Natural killer cell (primary cell): ENCODE measurements at places on chromosomes 12 and 14.

DNA sequence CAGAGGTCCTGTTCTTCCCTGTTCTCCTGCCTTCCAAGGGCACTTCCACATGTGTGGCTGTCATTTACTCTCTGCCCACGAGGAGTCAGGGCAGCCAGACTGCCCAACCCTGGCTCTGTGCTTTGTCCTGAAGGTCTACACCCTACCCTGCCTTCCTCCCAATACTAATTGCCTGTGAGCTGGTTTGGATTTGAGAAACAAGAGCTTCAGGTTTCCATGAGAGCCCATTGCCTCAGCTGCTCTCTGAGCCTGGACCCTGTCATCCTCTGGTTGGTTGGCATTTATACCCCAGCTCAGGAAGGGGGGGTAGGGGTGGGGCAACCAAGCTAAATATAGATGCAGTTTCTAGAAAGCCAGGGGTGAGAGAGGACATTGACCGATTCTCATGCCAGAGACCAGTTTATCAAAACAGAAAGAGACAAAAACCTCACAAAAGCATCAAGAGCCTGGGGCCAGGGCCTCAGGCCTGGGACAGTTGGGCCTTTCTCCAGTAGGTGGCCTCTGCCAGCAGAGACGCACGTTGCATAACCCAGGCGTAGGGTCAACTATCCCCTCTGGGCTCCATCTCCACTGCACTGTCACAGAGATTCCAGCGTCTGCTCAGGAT, 34.5 kb downstream of the VDR start:
- no peaks in the 10 kb centered on the region for H3K27me3 ChIP-seq
- DNase-seq, result no peak
- H3K4me3 ChIP-seq, result no peak overlapping the region
- H3K27ac ChIP-seq, result no peak overlapping the region

- H3K4me1 ChIP-seq, result no peaks in the 10 kb centered on the region
- no peak overlapping the region for H3K4me3 ChIP-seq
- H3K36me3 ChIP-seq, result no peaks in the 10 kb centered on the region
- no peak overlapping the region for H3K27ac ChIP-seq
- no peak for DNase-seq
- H3K27me3 ChIP-seq, result no peaks in the 10 kb centered on the region
Observed at GRCh38 chr12:119630962-119631550, 36.9 kb upstream of the PRKAB1 start.

- peaks cover 14% of the 10 kb centered on the region for H3K4me1 ChIP-seq
- no peak overlapping the region for H3K4me3 ChIP-seq
- H3K27ac ChIP-seq, result no peak overlapping the region
- no peak for DNase-seq
- H3K36me3 ChIP-seq, result peaks cover 21% of the 10 kb centered on the region
Observed at GRCh38 chr12:110351119-110351518, 52.4 kb downstream of the ANAPC7 start.

DNA sequence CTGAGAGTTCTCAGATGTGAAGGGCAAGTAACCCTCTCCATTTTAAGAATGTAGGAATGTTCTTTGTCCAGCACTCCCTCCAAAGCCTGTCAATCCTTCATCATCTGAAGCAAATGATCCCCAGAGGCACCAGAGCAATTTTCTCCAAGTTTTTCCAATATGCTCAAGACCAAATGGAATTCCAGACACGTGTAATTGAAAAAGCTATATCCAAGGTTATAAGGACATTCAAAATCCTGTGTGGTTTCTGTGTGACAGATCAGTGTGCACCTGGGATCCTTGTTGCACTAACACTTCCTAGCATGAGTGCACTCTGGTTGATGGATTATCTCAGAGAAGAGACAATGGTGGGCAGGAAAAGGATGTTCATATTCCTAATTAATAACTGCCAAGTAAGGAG, 65.6 kb upstream of the OVCH1 start:
- H3K4me1 ChIP-seq, result no peaks in the 10 kb centered on the region
- no peak overlapping the region for H3K27ac ChIP-seq
- H3K36me3 ChIP-seq, result no peaks in the 10 kb centered on the region
- no peak overlapping the region for H3K4me3 ChIP-seq
- no peaks in the 10 kb centered on the region for H3K27me3 ChIP-seq

DNA sequence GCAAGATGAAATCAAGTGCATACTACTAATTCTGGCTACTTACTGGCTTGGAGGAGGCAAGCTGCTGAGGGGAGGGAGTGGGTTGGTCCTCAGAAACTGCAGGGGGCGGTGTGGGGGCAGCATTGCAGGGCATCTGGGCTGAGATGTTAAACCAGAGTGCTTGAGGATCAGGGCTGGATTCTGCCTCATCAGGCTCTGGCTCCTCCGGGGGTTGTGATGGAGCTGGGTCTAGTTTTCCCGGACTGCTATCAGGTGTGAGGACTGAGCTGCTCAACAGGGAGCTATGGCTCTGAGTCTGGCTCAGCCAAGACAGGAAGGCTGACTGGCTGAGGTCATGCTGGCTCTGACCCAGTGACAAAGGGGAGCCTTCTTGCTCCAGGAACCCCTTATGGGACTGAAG, 28.6 kb downstream of the BAZ2A start:
- DNase-seq, result peak; percentile 56
- H3K4me1 ChIP-seq, result no peaks in the 10 kb centered on the region
- H3K36me3 ChIP-seq, result peaks cover 94% of the 10 kb centered on the region
- no peak overlapping the region for H3K27ac ChIP-seq

DNA sequence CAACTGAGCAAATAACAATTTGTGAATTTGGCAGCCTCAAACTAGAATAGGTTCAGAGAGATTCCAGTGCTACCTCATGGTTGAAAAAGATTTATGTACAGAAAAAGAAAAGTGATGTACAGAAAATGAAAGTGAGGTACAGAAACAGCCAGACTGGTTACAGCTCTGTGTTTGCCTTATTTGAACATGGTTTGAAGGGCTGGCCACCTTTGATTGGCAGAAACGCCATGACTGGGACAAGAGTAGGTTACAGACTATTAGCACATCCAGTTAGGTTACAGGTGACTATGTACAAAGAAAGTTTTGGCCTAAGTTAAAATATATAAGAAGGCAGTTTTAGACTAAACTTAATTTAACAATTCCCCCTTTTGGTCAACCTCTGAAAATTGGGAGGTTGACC, 309.4 kb downstream of the BTG1 start:
- DNase-seq, result no peak
- H3K36me3 ChIP-seq, result no peaks in the 10 kb centered on the region
- H3K4me3 ChIP-seq, result no peak overlapping the region

DNA sequence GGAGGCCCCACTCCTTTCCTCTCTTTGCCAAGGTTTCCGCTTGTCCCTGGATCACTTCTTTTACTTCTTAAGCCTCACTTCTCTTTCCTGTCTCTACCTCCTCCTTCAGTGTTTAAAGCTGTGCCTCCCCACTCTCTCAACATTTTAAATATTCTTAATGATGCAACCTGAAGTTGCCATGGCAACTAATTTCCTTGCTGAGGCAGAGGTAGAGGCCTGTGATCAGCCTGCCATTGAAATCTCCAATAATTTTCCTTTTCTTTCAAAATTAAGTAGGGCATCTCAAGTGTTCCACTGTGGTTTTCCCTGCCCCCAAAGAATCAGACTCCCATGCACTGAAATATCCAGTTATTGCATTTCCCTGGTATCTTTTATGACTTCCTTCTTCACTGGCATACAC, 108.6 kb upstream of the VRK1 start:
- no peak for DNase-seq
- no peak overlapping the region for H3K4me3 ChIP-seq
- no peaks in the 10 kb centered on the region for H3K36me3 ChIP-seq

DNA sequence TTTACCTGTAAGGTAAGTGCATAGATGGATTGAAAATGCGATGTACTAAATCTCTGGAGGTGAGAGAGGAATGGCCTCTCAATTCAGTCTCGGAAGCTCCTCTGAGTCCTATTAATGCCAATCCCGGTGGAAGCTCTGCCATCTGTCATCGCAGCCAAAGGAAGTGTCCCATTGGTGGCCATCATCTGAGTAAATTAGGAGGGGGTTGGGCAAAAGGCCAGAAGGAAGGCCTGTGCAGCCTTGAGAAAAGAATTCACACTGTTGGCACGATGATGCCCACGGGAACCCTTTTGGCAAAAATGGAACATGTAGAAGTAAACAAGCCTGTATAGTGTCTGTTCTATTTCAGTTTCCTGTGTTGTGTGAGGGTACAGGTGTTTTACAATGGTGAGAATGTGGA, 494.8 kb downstream of the NELL2 start:
- no peak overlapping the region for H3K4me3 ChIP-seq
- no peak overlapping the region for H3K27ac ChIP-seq
- H3K27me3 ChIP-seq, result no peaks in the 10 kb centered on the region
- no peaks in the 10 kb centered on the region for H3K36me3 ChIP-seq
- no peak for DNase-seq
- no peaks in the 10 kb centered on the region for H3K4me1 ChIP-seq

GRCh38 chr12:69431591-69432222, 38.5 kb upstream of the FRS2 start:
- H3K4me1 ChIP-seq, result no peaks in the 10 kb centered on the region
- no peaks in the 10 kb centered on the region for H3K27me3 ChIP-seq
- H3K36me3 ChIP-seq, result no peaks in the 10 kb centered on the region
- DNase-seq, result no peak

DNA sequence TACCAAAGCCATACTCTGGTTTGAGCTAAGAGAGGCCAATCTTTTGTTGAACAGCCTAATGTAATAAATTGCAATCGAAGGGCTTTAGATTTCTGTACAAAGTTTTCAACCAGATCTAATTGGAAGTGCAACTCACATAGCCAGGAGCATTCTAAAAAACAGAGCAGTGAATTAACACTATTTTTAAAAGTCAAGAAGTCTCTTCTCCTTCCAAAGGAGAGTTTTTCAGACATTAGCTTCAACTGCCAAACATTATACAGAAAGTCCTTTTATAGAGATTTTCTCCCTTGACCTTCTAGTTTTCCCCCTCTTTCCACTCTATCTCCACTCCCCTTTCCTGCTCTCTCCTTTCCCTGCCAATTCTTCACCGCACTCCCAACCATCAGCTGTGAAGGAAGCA, 259.6 kb downstream of the NOVA1 start:
- no peak for DNase-seq
- H3K4me3 ChIP-seq, result no peak overlapping the region
- no peak overlapping the region for H3K27ac ChIP-seq
- H3K27me3 ChIP-seq, result no peaks in the 10 kb centered on the region

DNA sequence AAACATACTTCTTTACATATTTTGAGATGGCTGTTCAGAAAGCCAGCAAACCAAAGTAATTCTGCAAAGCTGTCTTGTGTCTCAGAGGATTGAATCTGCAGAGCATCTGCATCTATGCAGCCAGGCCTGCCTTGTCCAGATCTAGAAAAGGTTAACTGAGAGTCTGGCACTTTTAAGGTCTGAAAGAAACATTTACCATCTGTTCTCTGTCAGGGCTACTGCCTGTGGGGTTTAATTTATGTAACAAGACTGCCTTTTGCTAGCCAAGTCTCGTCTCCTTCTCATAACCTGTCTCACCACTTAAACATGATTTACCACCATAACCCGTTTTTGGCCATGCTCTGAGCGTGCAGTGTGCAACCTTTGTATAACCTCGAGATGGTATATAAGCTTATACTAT, 194.2 kb downstream of the SYT10 start:
- H3K36me3 ChIP-seq, result no peaks in the 10 kb centered on the region
- H3K4me3 ChIP-seq, result no peak overlapping the region
- H3K27me3 ChIP-seq, result no peaks in the 10 kb centered on the region

DNA sequence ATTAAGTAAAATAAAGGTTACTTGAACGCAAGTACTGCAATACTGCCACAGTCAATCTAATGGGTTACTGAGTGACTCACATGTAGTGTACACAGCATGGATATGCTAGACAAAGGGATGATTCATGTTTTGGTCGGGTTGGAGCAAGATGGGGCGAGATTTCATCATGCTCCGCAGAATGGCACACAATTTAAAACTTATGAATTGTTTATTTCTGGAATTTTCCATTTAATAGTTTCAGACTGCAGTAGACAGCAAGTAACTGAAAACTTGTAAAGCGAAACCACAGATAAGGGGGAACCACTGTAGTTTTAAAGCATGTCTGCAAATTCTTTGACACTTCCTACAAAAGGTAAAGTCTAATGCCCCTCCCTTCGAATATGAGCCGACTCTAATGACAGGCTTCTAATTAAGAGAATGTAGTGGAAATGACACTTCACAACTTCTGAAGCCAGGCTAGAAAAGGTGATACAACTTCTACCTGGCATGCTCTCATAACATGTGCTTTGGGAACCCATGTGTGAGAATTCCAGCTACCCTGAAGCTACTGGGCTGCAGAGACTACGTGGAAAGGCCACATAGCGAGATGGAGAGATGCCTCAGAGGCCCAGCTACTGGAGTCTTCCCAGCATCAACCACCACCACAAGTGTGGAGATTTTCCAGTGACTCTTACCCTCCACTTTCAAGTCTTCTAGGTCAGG, 13.9 kb upstream of the TCP11L2 start:
- no peak overlapping the region for H3K27ac ChIP-seq
- peaks cover 6% of the 10 kb centered on the region for H3K27me3 ChIP-seq
- H3K4me3 ChIP-seq, result no peak overlapping the region
- no peaks in the 10 kb centered on the region for H3K36me3 ChIP-seq
- no peak for DNase-seq
- no peaks in the 10 kb centered on the region for H3K4me1 ChIP-seq

DNA sequence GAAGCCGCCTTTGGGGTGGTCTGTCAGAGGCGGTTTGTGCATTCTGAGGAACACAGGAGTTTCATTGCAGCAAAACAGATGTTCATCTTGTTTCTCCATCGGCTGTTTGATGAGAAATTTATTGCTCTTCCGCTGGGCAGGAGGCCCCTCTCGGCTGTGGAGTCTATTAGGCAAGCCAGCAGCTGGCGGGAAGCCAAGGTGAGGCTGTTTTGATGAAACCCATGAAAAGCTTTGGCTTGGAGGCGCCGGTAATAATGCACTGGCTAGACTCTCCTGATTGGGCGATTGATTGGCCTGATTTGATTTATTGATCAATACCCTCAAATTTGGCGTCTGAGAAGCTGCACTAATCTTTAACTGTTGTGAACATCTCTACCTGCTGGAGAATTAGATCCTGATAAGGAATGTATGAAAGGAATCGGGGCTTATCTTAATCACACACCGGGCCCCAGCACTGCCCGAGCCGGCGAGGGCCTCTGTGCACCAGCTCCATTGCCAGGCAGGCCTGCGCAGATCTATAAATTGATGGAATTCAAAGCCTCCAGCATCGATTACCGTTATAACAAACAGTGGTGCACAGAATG, 187.7 kb downstream of the PHETA1 start:
- no peak for DNase-seq
- no peaks in the 10 kb centered on the region for H3K27me3 ChIP-seq
- H3K4me1 ChIP-seq, result peaks cover 2% of the 10 kb centered on the region

- H3K27me3 ChIP-seq, result no peaks in the 10 kb centered on the region
- no peak overlapping the region for H3K27ac ChIP-seq
- H3K4me1 ChIP-seq, result no peaks in the 10 kb centered on the region
- H3K4me3 ChIP-seq, result no peak overlapping the region
Observed at GRCh38 chr14:42011221-42011620, 404.5 kb downstream of the LRFN5 start.
